ENCODE measurements at places on chromosomes 6 and 20.

- no peak for DNase-seq
Measured at GRCh38 chr6:7087066-7087465, 20.7 kb upstream of the RREB1 start.

GRCh38 chr6:25174678-25175077 lies 104.5 kb upstream of the CARMIL1 start:
- no peak for DNase-seq

- DNase-seq: no peak
Measured at GRCh38 chr6:156821707-156822106, 44.5 kb downstream of the ARID1B start.

DNA sequence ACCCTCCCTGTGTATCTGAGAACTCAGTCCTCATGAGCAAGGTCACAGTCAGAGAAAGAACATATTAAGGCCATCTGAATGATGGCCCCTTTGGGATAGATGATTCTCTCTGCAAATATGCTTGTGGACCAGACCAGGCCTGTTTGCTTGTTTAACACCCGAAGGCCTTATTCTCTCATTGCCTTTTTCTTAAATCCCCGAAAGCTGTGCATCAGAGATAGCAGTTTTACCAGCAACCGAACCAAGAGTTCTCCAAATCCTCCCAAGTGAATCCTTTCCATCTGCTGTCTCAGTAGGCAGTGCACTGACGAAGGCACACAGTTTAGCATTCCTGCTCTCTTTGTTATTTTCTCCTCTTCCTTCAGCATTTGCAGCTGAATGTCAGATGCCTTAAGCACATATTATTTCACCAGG lies 79.8 kb downstream of the TRMT6 start:
- no peak for DNase-seq

- no peak for DNase-seq
Measured at GRCh38 chr20:48066851-48067250, 281.6 kb upstream of the SULF2 start.

GRCh38 chr6:157440171-157440570 lies 59.2 kb downstream of the ZDHHC14 start:
- DNase-seq: no peak

GRCh38 chr20:3242172-3242692 lies 3.2 kb upstream of the SLC4A11 start:
- DNase-seq: no peak

GRCh38 chr6:159665868-159666635 lies 27.0 kb downstream of the SOD2 start:
- no peak for DNase-seq

GRCh38 chr20:7387638-7388193 lies 552.5 kb downstream of the HAO1 start:
- no peak for DNase-seq

GRCh38 chr6:13013681-13014503 lies 297.3 kb downstream of the PHACTR1 start:
- no peak for DNase-seq

DNA sequence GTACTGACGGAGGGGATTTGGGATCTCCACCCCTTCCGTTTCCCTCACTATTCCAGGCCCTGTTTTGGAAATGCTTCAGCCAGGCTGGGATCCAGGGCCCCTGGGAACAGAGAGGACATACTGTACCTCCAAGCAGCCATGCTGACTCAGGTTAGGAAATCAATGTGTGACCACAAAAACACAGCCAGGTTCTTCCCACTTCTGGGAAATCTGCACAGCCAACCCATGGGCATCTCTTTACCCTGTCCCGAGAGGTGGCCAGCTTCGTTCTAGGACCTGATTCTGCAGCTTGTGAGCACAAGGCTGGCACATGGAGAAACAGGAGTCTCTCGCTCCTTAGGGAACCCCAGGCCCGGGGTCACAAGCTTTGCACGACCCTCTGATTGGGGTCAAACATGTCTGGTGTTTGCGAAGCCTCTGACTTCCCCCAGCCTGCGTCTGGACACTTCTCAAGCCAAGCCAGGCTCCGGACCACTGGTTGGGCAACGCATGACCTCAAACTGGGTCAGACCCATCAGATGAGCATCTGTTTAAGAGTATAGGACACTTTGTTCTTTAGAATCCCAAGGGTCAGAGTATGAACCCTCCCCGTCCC lies 8.3 kb upstream of the TTPAL start:
- DNase-seq: no peak

- DNase-seq: no peak
Measured at GRCh38 chr6:89840538-89840937, 10.9 kb downstream of the CASP8AP2 start.

GRCh38 chr6:73898599-73898998 lies 202.6 kb downstream of the CD109 start:
- DNase-seq: no peak

- DNase-seq: no peak
Measured at GRCh38 chr6:44284121-44284520, 13.9 kb downstream of the TMEM151B start.

GRCh38 chr20:48823960-48824498 lies 3.8 kb downstream of the PREX1 start:
- DNase-seq: peak; percentile 88

GRCh38 chr6:44250067-44250717 lies 3.3 kb downstream of the HSP90AB1 start:
- DNase-seq: no peak

DNA sequence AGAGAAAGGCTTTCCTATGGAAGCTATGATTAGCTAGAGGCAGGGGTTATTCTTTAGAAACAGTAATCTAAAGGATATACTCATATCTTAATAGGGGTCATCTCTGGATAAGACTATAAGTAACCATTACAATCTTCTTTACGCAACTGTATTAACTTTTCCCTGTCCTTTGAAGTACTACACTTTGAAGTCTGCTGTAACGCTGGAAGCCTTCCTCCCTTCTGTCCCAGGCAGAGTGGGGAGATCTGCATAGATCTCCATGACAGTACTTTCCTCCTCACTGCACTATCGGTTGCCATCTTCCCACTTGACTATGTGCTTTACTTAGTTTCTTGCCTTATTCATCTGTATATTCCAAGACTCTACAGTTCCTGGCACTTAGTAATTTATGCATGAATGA lies 20.1 kb downstream of the SLC35B3 start:
- no peak for DNase-seq

GRCh38 chr6:42981836-42982235 lies 2.5 kb upstream of the PPP2R5D start:
- no peak for DNase-seq

DNA sequence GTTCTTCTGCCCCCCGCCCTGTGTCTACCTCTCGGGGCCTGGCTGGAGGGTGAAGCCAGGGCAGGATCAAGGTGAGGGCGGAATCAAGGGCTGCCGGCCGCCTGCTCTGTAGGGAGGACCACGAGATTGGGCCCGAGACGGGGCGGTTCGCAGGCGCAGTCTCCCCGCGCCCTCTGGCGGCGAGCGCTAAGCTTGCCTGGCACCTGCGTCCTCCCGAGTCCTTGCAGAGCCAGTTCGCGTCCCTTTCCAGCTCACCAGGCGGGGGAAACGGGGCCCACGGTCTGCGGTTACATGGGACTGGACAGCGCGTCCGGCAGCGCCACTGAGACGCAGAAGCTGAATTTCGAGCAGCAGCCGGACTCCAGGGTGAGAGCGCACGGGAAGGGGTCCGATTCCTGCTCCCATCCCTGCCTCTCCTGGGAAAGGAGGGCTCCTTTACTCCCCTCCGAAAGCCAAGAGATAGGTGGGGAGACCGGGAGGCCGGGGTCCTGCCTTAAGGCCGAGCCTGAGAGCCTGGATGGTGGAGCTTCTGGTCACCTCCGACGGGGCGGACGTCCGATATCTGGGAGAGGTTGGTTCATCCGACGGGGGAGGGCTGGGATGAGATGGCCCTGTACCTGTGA lies 3.6 kb upstream of the MATN4 start:
- peak; percentile 78 for DNase-seq

DNA sequence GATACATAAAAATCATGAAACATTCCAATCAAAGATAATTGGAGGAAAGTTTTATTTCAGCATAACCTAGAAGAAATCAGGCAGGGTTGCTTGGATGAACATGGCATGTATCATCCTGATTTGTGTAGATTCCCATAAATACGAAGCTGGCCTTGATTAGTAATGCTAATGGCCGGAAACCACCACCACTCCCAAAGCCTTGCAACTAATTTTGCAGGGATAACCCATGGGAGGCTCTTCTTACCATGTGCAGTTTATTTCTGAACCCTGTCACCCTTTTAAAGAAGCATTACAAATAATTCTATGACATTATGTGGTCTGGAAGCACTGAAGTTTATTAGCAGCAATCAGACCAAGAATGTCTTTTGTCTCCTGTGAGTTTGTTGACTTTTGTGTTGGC lies 80.8 kb downstream of the AIG1 start:
- no peak for DNase-seq

DNA sequence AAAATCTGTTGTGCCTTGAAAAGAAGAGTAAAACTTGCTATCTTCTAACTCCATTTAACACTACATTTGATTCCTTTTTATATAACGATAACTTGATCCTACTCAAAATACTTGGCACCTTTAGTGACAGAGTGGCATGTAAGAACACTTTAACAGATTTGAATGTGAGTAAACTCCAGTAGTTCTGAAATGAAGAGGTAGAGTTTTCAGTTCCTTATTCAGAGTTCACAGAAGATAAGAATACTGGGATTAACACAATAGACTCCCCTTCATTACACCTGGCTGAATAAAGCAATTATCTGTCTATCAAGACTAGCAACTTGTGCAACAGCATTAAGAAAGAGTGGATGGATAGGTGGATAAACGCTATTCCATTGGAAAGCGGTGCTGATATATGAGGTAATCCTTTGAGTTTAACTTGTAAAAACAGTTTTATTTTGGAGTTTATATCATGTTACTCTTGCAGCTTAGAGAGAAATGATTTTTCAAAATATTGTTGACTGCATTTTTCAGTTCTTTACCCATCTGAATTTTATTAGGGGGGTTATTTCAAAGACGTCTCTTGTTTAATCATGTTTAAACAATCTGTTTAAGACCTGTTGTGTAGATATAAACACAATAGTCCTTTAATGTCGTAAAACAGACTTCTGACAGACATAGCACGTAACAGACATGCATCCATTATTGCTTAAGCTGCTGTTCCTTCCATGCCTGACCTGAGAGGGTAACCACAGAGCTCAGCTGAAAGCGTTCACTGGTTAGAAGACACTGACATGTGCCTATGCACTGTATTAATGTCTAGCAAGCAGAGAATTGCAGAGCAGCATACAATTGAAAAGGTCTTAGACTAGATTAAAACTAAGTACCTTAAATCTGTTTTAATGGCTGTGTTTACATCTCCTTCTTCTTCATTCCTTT lies 102.4 kb upstream of the SUPT3H start:
- DNase-seq: no peak

DNA sequence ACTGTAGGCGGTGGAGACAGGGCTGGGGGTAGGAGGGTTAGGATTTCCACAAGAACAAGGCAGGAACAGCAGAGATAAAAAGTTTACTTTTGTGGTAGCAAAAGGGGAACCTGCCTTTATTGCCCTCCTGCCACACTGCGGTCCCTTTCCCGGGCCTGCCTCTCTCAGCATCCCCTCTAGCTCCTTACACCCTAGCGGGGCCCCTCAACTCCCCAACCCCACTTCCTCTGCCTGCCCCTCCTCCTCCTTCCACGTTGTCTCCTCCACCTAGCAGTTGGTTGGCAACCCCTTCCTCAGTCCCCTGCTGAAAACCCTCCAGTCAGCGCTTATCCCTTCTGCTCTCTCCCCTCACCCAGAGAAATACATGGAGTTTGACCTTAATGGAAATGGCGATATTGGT lies 714 bp downstream of the AIF1 start:
- DNase-seq: peak; percentile 53

GRCh38 chr20:54162378-54163009 lies 11.3 kb downstream of the CYP24A1 start:
- no peak for DNase-seq

DNA sequence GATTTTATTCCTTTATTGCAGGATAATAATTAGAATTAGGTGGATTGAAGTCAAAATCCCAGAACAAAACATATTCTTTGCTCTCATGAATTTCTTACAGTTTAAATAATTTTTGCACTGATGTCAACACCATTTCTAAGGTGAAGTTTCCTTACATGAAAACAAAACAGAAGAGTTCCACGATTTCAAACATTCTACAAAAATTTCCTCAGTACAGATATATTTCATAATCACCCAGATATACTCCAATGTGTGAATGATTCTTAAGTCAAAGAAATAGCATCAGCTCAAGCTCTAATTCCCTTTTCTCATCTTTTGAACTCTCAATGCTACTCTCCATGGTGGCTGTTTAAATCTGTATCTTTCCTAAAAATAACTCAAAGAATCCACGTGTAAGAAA lies 39.5 kb upstream of the THBS2 start:
- no peak for DNase-seq

- no peak for DNase-seq
Measured at GRCh38 chr6:79656134-79656533, 25.0 kb downstream of the SH3BGRL2 start.

- DNase-seq: peak; percentile 63
Measured at GRCh38 chr20:10558635-10559187, 115.1 kb downstream of the JAG1 start.

DNA sequence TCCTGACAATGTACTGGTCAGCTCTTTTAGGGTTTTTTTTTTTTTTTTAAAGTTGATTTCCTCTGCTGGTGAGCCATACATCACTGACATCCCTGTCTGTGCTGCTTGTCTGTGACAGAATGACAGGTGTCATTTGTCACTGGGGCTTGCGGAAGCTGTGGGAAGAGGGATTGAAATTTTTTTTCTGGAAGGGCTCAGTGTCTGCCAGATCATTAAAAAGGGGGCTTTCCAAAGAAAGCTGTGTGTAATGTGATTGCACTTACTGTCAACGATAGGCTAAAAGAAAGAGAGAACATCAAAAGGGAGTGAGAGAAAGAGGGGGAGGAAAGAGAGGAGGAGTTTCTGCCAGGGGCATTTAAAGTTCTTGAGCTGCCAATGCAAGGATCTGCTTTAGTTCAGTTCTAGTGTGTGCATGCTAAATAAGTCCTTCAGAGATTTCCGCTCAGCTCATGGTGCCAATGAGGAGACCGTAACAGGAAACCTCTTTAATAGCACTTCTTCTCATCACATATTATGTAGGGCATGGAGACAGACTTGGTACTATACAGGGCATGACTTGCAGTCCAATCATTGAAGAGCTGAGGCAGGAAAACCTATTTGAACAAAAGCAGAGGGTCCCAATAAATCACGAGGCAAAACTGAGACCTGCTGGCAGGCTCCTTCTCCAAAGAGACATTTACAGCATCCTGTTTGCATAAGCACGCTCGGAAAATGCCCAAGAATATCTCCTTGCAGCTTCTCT lies 177.2 kb downstream of the TSHZ2 start:
- DNase-seq: no peak
